ENCODE measurements at places on chromosomes 2 and 18. TPM values are rescaled to one million over a fixed set of nuclear protein-coding genes. Genes with fewer than 3 reads are reported as not detected.

IL36A gene
- total RNA-seq: not detected

TSPYL6 gene
- not detected for total RNA-seq

GYPC gene
- 161 TPM for total RNA-seq

MARCHF7 gene
- 158 TPM for total RNA-seq

STARD6 gene
- not detected for total RNA-seq

PLCL1 gene
- 0.64 TPM for total RNA-seq

NEU2 gene
- total RNA-seq: not detected

LYG2 gene
- total RNA-seq: not detected

SPDYA gene
- 1.3 TPM for total RNA-seq

KCNE4 gene
- 13.4 TPM for total RNA-seq

OSBPL6 gene
- 3.9 TPM for total RNA-seq

LTBP1 gene
- total RNA-seq: 33.7 TPM

SERPINB13 gene
- not detected for total RNA-seq

SPHKAP gene
- under 0.01 TPM for total RNA-seq

SCN7A gene
- total RNA-seq: 0.32 TPM

ID2 gene
- total RNA-seq: 31.2 TPM

LRP1B gene
- 1.6 TPM for total RNA-seq

IL1RL1 gene
- 0.32 TPM for total RNA-seq

TNFAIP6 gene
- 13.2 TPM for total RNA-seq

SCN3A gene
- total RNA-seq: under 0.01 TPM

FBXO15 gene
- 0.43 TPM for total RNA-seq

RUFY4 gene
- not detected for total RNA-seq

FOXD4L1 gene
- total RNA-seq: under 0.01 TPM

KIAA2012 gene
- total RNA-seq: under 0.01 TPM

SOX11 gene
- total RNA-seq: under 0.01 TPM

VWA3B gene
- not detected for total RNA-seq

RAB6C gene
- total RNA-seq: under 0.01 TPM

KHK gene
- total RNA-seq: 1.3 TPM

CMPK2 gene
- 1.9 TPM for total RNA-seq
